HS-5 (cell line): ENCODE measurements at places on chromosomes 4 and X.
A peak's percentile ranks its signal among the peaks of the same experiment; 100 is the strongest.

DNA sequence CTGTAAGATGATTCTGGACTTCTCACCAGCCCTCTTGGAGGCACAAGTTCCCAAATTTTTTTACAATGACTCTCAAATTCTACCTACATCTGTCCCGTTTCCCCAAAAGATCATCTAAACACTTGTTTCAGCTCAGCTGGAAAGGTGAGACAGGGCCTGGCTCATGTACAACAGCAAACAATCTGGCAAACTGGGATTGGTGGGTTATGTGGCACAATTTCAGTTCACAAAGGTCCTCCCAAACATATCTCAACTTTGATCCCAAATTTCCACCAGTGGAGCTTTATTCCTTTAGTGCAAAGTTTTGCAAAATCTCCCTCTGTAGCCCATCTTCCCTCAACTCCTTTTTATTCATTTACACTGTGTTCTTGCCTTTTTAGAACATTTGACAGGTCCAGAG is 207.1 kb downstream of the ENOX2 start:
- no peak for DNase-seq

- no peak for DNase-seq
Observed at GRCh38 chr4:2141762-2142451, 82.8 kb downstream of the NAT8L start.

- DNase-seq = no peak
Observed at GRCh38 chr4:187042251-187042650, 318.6 kb upstream of the FAT1 start.

DNA sequence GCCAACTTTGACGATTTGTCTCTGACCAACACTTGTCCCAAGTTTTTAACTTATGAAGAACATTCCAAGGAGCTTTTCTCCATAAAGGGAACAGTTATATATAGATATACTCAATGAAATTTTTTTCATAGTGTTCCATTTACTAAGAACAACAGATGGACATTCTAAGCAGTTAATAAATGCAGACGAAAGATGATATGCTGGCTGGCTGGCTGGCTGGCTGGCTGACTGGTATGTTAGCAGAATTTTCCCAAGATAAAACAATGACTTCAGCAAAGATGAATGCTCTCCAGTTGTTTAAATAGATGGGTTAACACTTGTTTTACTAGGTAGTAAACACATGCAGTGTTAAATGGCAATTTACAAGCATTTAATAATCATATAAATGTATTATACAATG is 62.2 kb downstream of the SPANXN3 start:
- DNase-seq = no peak

- DNase-seq = peak; percentile 13
Observed at GRCh38 chr4:25861280-25861950, 1.4 kb downstream of the SEL1L3 start.

DNA sequence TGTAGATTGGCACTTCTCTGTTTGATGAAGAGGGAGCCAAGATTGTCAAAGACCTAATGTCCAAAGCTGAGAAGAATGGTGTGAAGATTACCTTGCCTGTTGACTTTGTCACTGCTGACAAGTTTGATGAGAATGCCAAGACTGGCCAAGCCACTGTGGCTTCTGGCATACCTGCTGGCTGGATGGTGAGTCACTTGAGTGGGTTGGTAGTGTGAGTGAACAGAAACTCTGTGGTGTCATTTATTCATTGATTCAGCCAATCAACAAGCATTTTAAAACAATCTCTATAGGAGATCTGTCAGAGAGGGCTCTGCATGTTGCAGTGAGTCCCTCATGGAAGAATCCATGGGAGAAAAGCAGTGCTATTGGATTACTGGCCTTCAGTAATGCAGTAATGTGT is 16.3 kb downstream of the TAF9B start:
- DNase-seq = no peak

DNA sequence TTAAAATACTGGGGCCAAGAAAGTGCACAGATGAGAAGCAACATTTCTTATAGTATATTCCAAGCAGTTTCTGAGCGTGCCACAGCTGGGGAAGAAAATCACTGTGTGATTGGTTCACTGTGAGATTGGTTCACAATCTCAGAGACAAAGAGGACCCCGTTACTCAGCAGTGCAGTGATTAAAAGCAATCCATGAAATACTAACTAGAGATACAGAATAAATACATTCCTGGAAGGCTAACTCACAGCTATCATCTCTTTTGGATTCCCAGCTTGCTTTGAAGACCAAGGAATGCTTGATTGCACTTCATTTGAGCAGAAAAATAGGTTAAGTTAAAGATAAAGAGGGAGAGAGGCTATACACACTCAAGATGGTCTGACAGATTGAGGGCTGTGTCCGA is 132.1 kb upstream of the RAPGEF2 start:
- no peak for DNase-seq

DNA sequence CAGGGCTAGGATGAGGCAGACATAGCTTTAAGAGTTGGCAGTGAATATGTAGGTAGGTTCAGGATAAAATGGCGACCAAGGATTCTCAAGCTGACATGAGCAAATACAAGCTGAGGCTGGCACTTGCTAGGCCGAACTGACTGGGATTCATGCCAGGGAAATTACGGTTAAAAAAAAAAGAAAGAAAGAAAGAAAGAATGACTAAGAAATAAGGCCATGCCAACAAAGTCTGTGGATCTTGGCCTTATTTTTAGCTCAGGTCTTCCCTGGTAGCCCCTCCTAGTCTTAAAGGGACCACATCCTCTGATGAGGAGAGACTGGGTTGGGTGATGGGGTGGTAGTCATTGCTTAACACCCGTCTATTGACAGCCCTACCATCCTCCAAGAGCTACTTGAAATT is 64.4 kb upstream of the KLHL13 start:
- DNase-seq = no peak

GRCh38 chr4:1556541-1557220 is 127.4 kb downstream of the FAM53A start:
- no peak for DNase-seq

DNA sequence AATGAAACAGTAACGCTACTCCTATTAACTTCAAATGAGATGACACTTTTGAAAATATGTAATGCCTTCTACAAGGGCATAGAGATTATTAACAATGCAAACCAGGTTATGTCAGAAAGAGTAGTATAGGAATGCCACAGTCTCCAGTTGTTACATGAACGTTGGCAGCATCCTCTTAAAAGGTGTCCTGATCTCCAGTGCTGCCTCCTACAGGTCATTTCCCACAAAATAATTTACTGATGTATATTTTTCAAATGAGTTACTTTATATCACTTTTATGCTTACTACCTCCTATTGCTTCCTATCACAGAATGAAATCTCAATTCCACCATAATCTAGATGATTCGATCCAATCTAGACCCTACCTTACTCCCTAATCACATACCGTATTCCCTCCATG is 195.2 kb upstream of the EPHA5 start:
- peak; percentile 4 for DNase-seq

DNA sequence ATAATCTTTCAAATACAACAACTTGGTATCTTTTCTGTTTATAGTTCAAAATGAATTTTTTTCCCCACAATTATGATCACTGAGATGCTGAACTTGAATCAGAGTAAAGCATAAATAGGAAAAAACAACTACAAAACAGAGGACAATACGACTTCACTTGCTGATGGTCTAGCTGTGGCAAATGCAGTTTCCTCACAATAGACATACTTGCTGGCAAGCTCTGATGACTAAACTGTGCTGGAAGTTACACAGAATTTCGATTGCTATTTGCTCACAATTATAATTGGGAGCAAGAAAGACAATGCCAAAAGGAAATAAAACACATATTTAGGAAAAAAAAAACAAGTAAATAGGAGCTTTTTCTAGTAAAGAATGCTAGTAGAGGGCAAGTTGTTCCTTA is 14.7 kb downstream of the VEGFC start:
- no peak for DNase-seq

GRCh38 chr4:165079476-165079875 is 25.8 kb downstream of the TRIM75 start:
- no peak for DNase-seq

DNA sequence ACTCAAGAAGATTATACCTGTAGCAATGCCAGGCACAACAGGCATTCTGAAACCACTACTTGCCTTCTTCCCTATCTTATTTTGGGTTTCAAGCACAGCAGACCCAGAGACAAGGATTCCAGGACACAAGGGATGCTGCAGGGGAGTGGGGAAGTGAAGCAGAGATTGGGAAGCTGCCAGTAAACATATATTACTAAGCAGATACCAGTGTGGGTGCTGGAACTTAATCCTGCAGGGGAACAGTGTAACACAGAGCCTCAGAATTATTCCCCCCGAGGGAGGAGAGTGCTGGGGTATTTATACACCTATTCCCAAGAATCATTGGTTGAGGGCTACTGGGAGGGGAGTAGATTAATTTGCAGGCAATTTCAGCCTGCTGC is 33.3 kb upstream of the MAML3 start:
- DNase-seq = no peak
